ENCODE measurements at places on chromosomes 12 and 14.

DNA sequence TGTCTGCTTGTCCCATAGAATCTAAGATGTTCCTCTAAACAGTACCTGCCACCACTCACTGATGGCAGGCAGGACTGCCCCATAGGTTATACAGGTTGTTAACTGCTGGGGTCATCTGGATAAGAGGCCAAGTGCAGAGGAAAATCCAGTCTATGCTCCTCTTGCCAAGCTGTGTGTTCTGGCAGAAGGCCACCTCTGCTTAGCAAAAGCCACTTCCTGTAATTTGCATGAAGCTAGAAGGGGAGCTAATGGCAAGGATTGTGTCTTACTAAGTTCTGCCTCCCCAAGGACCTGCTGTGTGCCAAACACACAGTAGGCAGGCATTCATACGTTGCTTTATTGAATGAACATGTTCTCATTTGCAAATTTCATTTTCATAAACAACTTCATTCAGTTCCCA is 445.4 kb downstream of the BCL11B start:
- DNase-seq: no peak

GRCh38 chr12:19220852-19221466 is 91.4 kb downstream of the PLEKHA5 start:
- DNase-seq: no peak

- DNase-seq: no peak
Measured at GRCh38 chr12:7934091-7934888, 1.7 kb downstream of the SLC2A3 start.

- no peak for DNase-seq
Measured at GRCh38 chr14:85241022-85241855, 288.7 kb upstream of the FLRT2 start.

DNA sequence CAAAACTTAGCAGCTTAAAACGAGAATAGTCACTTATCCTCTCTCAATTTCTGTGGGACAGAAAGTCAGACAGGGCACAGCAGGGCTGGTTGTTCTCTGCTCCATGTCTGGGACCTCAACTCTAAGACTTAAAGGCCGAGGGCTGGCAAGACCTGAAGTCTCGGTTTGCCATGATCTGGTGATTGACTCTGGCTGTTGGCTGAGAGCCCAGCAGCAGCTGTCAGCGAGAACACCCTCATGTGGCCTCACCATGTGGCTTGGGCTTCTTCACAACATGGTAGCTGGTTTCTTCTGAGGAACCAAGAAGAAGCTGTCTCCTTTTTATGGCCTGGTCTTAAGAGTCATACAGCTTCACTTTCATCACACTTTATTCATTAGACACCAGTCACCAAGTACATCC is 1.7 kb upstream of the VASH1 start:
- DNase-seq: no peak

GRCh38 chr14:72535485-72535884 is 358.4 kb downstream of the DPF3 start:
- DNase-seq: no peak

GRCh38 chr14:81311778-81312177 is 88.3 kb downstream of the STON2 start:
- DNase-seq: no peak

- DNase-seq: no peak
Measured at GRCh38 chr12:105899589-105899988, 239.2 kb downstream of the NUAK1 start.

- DNase-seq: no peak
Measured at GRCh38 chr12:40946612-40947194, 241.4 kb upstream of the PDZRN4 start.

- DNase-seq: no peak
Measured at GRCh38 chr14:69647213-69647612, 35.8 kb downstream of the SUSD6 start.

- no peak for DNase-seq
Measured at GRCh38 chr14:62952226-62952625, 93.0 kb downstream of the KCNH5 start.

- DNase-seq: no peak
Measured at GRCh38 chr14:95832012-95832411, 44.6 kb upstream of the TUNAR start.

- no peak for DNase-seq
Measured at GRCh38 chr12:127550271-127550670, 716.7 kb upstream of the TMEM132C start.

GRCh38 chr12:108731105-108731865 is at the start of gene CORO1C:
TSS of gene CORO1C (minus strand) at chr12:108731518. CDS start at chr12:108701318, 30,200 bp downstream.
- DNase-seq: peak; percentile 79

DNA sequence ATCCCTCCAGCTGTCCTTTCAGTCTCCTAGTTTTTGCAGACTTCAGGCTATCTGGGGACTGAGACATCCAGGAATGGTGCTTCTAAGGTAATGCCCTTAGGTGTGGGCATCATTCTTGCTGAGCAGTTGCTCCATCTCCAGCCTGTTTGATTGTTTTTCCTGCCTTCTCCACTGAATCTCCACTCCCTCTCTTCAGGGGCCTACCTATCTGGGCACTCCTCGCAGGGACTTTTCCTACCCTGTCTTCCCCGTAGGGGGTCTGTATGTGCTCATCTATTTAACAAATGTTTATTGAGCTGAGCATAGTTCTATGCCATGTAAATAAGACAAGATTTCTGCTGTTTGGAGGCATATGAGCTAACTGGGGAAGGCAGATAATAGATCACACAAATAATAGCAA is 2.5 kb downstream of the FITM1 start:
- no peak for DNase-seq

GRCh38 chr14:102686196-102686801 is 91.0 kb upstream of the TRAF3 start:
- DNase-seq: no peak
